ENCODE measurements at places on chromosomes 6 and 20.

GRCh38 chr20:34712525-34713192, 8.5 kb downstream of the TP53INP2 start:
- no peak for DNase-seq

GRCh38 chr20:22922987-22923386, 112.1 kb upstream of the SSTR4 start:
- no peak for DNase-seq

GRCh38 chr6:135993361-135993760, 141.9 kb downstream of the PDE7B start:
- no peak for DNase-seq

GRCh38 chr6:165059032-165059431, 250.4 kb downstream of the C6orf118 start:
- DNase-seq = no peak

DNA sequence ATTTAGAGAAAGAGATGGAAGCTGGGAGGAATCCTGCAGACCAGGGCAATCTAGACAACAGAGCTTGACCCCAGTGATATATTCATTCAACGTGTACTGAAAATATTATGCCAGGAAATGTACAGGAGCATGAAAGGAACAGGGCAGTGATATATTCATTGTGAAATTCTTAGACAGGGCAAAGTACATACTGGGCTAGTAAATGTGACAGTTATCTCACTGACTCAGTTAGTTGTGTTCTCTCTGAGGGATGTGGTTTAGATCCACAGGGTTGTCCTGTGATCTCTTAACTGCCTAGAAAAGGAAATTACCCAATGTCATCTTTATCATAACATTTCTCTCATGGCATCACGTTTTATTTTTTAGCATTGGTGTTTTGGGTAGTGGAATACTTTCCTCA, 891.3 kb downstream of the EYS start:
- DNase-seq = no peak

DNA sequence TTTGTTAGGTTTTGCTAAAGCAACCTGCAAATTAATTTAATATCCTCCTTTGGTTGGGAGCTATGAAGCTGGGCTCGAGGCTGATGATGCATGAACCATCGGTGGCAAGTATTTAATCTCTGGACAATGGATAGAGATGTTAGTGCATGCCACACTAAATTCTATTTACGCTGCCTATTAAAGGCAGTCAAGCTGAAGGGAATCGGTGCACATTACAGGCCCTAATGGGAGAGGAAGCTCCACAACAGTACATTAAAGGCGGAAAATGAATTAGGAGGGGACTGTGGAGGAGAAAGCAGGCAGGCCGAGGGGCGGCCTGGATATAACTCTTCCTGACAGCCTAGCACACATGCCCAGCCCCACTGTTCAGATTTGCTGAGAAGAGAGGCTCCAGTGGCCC, 132.4 kb upstream of the MAFB start:
- no peak for DNase-seq

DNA sequence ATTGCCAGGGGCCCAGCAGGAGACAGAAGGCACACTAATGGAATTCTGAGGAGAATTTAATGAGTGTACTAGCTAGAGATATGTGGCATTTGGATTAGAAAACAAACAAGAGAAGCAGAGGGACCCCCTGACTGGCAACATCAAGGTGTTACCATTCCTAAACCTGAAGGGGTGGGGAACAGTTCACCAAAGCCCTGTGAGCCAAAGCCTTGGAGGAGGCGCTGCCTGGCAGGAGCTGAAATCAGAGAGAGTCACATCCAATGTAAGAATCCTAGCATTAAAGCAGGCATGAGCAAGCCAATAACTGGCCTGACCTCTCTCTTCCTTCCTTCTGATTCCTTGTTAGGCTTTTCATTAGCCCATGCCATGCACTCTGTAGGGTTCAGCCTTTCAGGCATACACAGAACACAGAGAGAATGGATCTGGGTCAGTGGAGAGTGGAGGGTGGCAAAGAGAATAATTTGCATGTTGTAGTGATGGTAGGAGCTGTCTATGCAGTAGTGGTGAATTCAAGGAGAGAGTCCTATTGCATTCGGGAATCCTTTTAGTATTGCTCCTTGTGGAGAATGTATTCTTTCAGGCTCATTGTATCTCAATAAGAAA, 367.2 kb upstream of the MAN1A1 start:
- no peak for DNase-seq

DNA sequence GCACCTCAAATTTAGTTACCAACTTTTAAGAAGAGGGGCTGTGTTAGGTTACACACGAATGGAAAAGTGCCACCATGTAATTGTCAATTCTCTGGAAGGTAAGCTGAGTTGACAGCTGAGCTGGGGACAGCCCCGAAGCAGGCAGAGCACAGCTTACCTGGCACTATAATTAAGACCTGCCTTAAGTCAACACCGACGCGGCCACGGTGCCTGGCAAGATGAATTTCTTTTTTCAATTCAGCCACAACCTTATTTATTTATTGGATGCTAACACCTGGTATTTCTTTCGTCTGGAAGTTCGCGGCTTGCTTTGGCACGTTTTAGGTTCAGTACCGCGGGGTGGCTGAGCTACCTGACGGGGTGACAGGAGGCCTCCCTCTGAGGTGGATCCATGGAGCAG, 40.6 kb upstream of the NFATC2 start:
- DNase-seq = no peak

DNA sequence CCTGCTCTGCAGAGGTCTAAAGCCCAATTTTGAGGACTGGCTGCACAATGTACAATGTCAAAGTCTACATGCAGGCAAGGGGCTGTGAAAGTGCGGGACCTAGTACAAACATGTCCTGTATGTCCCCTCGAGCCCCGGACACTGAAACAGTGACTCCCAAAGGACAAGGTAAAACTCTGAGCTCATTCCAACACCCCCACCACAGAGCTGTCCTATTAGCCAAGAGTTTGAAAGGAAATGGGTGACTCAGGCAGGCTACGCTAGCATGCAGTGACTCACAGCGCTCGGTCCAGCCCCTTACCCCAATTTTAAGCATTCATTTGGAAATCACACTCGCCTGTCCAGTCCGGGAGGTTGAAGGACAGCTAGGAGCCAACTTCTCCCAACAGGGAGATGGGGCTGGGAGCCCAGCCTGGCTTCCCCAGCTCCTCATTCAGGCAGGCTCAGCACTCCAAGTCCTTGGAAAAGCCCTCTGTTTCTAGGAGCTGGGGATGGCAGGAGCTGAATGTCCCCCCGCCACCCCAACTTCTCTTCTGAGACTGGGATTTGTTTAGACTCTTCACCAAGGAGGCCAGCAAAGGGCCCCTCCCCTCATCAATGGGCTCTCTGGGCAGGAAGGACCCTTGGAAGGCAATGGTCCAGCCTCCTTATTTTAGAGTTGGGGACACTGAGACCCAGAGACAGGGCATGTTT, 3.9 kb downstream of the SDC4 start:
- no peak for DNase-seq

DNA sequence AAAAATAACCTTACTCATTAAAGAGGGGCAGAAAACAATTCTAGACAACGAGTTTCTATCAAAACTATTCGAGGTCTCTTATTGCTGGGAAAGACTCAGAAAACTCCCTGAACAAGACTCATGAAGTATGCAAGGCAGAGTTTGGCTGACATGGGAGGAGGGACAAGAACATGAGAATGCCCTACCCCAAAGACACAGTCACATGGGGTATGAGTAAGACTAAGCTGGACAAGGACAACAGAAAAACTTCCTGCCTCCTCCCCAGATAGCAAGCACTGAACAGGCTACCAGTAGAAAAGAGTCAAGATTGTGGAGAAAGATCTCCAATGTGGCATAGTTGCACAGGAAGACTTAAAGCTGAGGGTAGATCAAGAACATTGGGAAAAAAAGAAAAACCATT, 39.7 kb upstream of the PHIP start:
- DNase-seq = no peak

GRCh38 chr6:133306931-133307330, 65.8 kb downstream of the EYA4 start:
- no peak for DNase-seq

DNA sequence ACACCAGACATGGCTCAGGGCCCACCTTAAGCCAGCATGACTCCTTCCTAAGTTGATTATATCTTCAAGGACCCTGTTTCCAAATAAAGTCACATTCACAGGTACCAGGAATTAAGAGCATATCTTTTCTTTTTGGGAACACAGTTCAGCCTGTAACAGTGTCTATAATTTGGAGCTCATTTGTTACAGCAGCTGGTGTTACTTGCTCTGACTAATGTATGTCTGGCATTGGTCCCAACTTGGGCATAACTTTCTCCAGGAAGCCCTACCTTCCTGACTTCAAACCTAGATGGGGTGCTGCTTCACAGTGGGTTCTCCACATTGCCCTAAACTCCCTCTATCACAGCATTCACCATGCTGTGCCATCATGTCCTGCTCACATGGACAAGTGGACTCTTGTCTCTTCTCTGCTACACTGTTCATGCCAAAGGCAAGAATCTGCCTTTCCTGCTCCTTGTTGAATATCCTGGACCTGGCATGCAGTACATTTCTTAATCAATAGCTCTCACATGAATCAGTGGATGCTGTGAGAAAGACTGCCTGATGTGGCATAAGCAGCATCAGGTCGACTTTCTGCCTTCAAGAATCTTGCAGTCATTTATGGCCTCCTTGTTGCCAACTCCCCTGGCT, 117.4 kb upstream of the FOXA2 start:
- no peak for DNase-seq

- DNase-seq = no peak
Measured at GRCh38 chr6:146544616-146545182, 1.1 kb downstream of the RAB32 start.

- no peak for DNase-seq
Measured at GRCh38 chr6:130980310-130981032, 82.6 kb downstream of the EPB41L2 start.

DNA sequence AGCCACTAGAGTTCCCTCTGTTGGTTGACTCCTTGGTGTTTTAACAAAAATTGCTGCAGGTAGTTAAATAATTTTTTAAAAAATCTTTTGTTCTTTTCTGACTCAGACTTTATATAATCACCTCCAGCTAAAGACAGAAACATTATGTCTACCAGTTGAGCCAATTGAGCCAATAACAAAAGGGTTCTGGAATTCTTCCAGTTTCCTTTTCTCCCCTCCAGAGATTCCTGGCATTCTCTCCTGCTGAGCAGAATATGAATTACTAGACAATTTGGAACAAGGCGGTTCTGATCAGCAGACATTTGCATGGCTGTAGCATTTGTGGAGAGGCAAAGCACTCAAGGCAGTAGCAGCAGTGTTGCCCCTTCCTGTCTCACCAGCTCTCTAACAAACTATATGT, 144.0 kb upstream of the SLC35B3 start:
- DNase-seq = no peak

DNA sequence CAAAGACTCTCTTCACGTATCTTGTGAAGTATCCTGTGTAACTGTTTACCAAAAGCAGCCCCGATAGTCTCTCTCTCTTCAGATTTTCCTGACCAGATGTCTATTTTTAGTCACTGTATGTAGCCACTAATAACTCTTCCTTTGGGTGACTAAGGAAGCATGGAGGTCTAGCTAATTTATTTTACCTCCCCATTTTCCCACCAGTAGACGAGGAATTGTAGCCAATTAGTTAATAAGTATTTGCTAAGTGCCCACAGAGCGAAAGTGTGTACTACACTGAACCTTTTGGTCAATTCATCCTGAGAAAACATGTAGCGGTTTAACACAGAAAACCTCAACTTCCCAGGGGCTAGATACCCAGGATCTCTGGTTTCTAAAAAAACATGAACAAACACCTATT, 180.6 kb downstream of the TBX18 start:
- no peak for DNase-seq

GRCh38 chr20:62749851-62750445, 41.3 kb downstream of the NTSR1 start:
- DNase-seq = no peak

GRCh38 chr6:73516514-73517489, 4.0 kb downstream of the EEF1A1 start:
- no peak for DNase-seq

DNA sequence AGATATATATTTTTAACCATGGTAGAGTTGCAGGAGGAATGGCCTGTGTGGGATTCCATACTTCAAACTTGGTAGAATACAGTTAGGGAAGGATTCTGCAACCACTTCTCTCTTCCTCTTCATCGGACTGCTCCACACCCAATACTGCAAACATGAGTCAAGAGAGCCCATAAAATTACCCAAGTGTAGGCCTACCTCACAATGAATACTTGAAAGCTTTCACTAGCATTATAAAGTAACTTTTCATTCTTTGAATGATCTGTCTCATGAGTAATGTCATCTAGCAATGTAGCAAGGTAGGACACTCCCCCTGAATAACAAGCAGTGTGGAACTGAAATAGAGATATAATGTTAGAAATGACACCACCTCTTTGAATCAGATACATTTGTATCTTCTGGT, 79.4 kb downstream of the FOXC1 start:
- DNase-seq = no peak

DNA sequence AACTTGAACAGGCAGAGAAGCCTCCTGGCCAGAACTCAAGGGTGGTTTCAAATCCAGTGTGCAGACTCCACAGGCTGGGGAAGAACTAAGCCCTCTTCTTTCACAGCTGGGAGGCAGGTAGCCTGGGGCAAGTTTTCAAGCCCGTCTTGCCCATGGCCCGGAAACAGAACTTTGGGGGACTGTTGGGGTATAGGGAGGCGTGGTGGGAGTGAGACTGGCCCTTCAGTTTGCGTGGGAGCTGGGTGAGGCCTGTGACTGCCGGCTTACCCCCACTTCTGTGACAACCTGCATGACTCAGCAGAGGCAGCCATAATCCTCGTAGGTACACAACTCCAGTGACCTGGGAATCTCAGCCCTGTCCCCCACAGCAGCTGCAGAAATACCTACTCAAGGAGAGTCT, 1125.7 kb downstream of the HACE1 start:
- DNase-seq = no peak

- DNase-seq = no peak
Measured at GRCh38 chr20:5511930-5512329, 195.2 kb upstream of the PROKR2 start.

Measured in left renal cortex interstitium (tissue), 4 donors.